ENCODE measurements at places on chromosomes 2 and 18.

- no peaks in the 10 kb centered on the region for H3K36me3 ChIP-seq
- H3K27ac ChIP-seq: no peak overlapping the region
- no peak overlapping the region for H3K4me3 ChIP-seq
- H3K27me3 ChIP-seq: peaks cover 68% of the 10 kb centered on the region
- no peaks in the 10 kb centered on the region for H3K4me1 ChIP-seq
- DNase-seq: no peak
These were observed 48.3 kb downstream of the TFCP2L1 start for GRCh38 chr2:121236650-121237180.

DNA sequence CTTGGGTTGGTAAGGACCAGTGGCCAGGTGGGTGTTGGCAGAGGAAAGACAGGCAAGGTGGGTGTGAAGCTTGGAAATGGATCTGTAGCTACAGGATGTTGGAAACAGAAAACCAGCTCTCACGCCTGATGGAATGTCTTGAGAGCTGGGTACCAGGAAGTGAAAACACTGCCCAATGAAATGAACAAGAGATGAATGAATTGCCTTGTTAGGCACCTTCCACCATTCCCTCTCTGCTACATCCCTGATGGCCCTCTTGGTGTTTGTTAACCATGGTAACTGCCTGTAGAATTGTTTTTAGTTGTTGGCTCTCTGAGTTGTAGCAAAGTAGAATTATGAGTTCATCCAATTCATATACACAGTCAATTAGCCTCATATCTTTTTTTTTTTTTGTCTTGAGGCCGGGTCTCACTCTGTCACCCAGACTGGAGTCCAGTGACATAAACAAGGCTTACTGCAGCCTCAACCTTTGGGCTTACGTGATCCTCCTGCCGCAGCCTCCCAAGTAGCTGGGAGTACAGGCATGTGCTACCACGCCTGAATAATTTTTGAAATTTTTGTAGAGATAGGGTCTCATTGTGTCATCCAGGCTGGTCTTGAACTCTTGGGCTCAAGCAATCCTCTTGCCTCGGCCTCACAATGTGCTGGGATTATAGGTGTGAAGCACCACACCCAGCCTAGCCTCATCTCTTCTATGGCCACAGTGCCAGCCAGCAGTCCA is 9.5 kb downstream of the KCMF1 start:
- no peak overlapping the region for H3K27ac ChIP-seq

DNA sequence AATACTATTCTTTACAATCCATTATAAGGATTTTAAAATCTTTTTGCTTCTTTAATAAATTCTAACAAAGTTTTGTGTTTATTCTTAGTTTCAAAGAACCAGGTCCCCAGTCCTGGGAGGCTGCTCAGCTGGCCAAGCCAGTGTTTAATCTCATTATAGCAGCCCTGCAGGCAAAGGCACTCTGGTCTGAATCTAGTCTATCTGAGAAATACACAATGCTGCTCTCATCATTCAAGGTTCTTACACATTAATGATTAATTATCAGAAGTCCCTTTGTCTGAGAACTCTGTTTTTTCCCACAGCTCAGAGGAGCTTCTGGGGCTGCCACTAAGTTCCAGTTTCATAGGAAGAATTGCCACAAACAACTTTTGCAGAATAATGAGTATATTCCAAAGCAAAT is 27.7 kb downstream of the KCTD18 start:
- peaks cover 16% of the 10 kb centered on the region for H3K4me1 ChIP-seq
- no peaks in the 10 kb centered on the region for H3K27me3 ChIP-seq
- peaks cover 28% of the 10 kb centered on the region for H3K36me3 ChIP-seq
- H3K4me3 ChIP-seq: no peak overlapping the region
- no peak overlapping the region for H3K27ac ChIP-seq

DNA sequence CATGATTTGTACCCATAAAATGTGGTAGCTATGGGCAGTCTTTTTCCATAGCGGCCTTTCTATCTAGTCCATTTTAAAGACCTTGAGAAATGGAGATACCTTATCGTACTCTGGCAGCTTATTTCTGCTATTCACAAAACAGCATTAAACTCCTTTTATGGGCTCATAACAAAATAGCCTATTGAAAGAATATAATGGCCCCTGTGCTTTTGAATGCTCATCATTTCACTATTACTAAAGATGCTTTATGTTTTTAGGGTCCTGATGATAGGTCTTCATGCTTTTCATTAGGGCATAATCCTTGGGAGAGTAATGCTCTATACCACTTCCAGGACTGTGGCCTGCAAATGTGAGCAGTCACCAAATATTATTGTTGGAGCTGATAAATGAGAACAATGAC is 7.3 kb upstream of the TMEM178A start:
- H3K27me3 ChIP-seq: no peaks in the 10 kb centered on the region
- H3K27ac ChIP-seq: no peak overlapping the region
- no peak overlapping the region for H3K4me3 ChIP-seq
- peaks cover 18% of the 10 kb centered on the region for H3K4me1 ChIP-seq
- no peak for DNase-seq

DNA sequence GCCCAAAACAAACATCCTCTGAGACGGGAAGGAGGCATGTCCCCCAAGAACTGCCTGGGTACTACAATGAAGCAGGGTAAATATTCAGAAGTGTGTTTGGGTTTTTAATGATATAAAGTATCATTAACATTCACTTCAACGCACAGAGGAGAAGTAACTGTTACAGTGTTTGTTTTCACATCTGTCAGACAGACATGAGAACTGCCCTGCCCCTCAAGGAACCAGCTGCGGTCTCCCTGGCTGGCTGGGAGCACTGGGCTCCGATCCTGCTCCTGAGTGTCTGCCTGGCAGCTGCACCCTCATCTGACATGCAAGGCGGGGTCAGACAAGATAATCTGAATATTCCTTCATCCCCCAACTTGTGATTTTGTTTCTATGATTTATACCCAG is 75.6 kb downstream of the MBP start:
- DNase-seq: peak; percentile 62
- peaks cover 76% of the 10 kb centered on the region for H3K4me1 ChIP-seq
- H3K27ac ChIP-seq: peak overlapping the region; percentile 80

DNA sequence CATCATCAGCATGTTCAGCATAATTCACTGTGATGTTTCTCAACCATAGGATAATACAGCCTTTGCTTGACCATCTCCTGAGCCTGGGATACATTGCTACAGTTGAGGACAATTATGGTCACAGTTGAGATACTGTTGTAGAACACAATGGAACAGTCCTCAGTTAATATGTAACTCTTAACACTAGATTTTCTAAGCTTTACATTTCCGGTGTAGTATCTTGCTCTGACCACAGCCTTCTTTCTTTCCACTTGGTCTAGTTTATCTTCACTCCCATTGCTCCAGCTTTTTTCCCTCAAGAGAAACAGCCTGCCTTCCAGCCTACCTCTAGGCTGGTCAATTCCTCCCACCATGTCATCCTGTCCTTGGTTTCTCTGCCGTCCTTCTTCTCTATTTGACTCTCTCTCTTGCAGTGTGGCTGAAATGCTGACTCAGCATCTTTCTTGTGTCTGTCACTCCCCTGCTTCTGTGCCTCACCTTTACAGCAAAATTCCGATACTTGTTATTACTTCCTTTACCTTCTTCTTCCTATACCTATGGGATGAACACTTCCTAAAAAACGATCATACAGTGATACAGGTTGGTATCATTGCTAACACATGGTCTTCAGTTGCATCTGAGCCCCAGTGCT is 80.5 kb downstream of the CTNNA2 start:
- H3K36me3 ChIP-seq: no peaks in the 10 kb centered on the region
- DNase-seq: no peak
- no peak overlapping the region for H3K27ac ChIP-seq
- no peaks in the 10 kb centered on the region for H3K4me1 ChIP-seq
- no peaks in the 10 kb centered on the region for H3K27me3 ChIP-seq
- no peak overlapping the region for H3K4me3 ChIP-seq

DNA sequence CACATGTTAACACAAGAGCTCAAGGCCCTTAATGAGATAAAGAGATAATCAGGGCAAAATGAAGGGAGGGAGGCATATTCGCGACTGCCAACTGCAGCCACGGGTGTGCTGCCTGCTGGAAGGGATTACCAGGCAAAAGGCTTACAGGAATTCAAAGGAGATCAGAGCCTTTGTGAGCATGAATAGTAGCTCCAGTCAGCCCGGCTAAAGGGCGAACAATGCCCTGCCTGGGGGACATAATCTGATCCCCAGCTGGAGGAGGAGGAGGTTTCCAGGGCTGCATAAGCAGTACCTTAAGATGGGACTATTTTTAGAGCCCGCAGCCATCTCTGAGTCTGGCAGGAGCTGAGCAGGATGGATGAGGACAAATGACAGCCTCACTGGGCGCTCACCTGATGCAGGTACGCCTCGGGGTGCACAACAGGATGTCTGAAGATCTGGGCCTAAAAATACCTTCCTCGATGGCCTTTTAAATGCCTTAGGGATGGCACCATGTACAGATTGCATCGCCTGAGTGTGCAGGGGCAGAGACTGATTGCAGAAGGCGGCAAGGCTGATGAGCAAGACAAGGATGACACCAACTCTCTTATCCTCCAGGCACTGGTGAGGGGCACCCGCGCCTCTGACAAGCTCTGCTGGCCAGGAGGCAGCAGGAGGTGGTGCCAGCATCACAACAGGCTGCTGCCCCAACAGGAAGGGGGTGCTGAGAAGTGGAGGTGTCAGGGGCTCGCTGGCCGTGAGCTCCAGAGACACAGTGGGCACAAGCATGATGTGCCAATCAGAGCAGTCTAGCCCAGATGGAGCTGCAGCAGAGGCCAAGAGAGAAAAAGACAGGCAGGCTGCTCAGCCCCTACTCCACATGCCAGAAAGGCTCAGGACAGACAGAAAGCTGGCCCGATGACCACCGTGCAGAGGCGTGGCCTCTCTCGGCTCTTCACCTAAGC is 111.4 kb downstream of the EIPR1 start:
- peaks cover 10% of the 10 kb centered on the region for H3K4me1 ChIP-seq
- H3K27ac ChIP-seq: no peak overlapping the region
- no peaks in the 10 kb centered on the region for H3K36me3 ChIP-seq
- no peaks in the 10 kb centered on the region for H3K27me3 ChIP-seq
- DNase-seq: no peak
- no peak overlapping the region for H3K4me3 ChIP-seq

GRCh38 chr2:231378026-231378722 is 17.3 kb upstream of the B3GNT7 start:
- no peaks in the 10 kb centered on the region for H3K36me3 ChIP-seq
- H3K4me3 ChIP-seq: no peak overlapping the region
- H3K4me1 ChIP-seq: peaks cover 5% of the 10 kb centered on the region
- H3K27ac ChIP-seq: no peak overlapping the region
- DNase-seq: no peak

DNA sequence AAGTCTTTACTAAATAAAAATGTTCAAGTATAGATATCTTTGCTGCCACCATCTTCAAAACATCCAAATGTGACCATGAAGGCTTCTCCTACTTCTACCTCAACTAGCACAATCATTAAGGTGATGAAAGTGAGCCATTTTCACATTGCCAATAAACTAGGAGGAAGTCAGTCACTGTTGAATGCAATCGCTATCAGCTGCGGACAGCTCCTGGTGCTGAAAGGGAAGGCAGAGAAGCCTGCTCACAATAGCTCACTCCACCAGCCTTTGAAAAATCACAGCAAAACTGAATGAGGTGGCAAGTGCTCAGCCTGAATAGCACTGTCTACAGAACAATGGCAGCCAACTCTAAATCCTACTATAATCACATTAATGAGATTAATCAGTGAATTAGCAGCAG is 2.2 kb downstream of the MYT1L start:
- no peak overlapping the region for H3K4me3 ChIP-seq
- no peak for DNase-seq
- no peak overlapping the region for H3K27ac ChIP-seq
- no peaks in the 10 kb centered on the region for H3K4me1 ChIP-seq
- peaks cover 20% of the 10 kb centered on the region for H3K27me3 ChIP-seq

DNA sequence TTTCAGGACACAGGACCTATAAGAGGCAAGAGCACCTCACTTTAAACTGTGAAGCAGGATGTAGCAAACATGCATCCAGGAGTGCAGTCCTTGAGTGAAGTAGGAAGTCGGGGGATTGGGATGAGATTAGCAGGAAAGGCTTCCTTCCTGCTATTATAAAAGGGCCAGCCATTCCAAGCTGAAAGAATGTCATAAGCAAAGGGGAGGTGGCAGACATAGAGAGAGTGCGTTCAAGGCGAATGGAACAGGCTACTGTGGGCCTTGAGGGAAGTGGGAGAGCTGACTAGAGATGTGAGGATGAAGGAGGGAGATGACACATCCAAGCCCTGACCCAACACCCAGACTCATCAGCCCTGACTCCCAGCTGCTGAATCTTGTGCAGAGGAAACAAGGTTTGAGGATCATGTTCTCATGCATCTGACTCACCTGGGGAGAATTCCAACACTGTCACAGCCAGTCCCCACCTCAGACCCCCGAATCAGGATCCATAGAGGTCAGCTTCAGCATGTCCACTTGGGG is 63.9 kb downstream of the GYPC start:
- no peak for DNase-seq
- no peaks in the 10 kb centered on the region for H3K36me3 ChIP-seq
- peaks cover 42% of the 10 kb centered on the region for H3K4me1 ChIP-seq
- H3K27me3 ChIP-seq: no peaks in the 10 kb centered on the region

GRCh38 chr18:51724790-51725721 is 527.6 kb upstream of the MEX3C start:
- H3K4me3 ChIP-seq: no peak overlapping the region
- DNase-seq: no peak
- no peak overlapping the region for H3K27ac ChIP-seq
- no peaks in the 10 kb centered on the region for H3K36me3 ChIP-seq

- no peaks in the 10 kb centered on the region for H3K27me3 ChIP-seq
- no peaks in the 10 kb centered on the region for H3K4me1 ChIP-seq
- H3K4me3 ChIP-seq: no peak overlapping the region
- DNase-seq: no peak
- no peak overlapping the region for H3K27ac ChIP-seq
- no peaks in the 10 kb centered on the region for H3K36me3 ChIP-seq
These were observed 73.5 kb downstream of the MEX3C start for GRCh38 chr18:51123936-51124486.

DNA sequence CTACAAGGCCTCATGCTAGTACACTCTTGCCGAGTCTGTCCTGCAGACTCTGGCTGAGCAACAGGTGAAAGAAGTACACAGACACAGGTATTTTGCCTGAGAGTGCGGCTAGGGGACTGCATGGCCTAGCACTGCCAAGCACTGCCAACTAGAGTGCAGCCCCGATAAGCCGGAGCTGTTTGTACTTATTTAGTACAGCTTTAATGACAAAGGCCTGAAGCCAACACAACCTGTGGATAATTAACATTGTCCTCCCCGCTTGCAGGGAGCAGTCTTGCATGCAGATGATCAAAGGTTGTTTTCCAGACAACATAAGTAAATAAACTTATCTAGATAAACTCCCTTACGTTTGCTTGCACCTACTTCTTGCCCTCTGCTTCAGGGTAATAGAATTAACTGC is 63.7 kb upstream of the MMADHC start:
- H3K27ac ChIP-seq: no peak overlapping the region
- no peaks in the 10 kb centered on the region for H3K36me3 ChIP-seq
- no peak for DNase-seq
- H3K27me3 ChIP-seq: no peaks in the 10 kb centered on the region
- H3K4me3 ChIP-seq: no peak overlapping the region

DNA sequence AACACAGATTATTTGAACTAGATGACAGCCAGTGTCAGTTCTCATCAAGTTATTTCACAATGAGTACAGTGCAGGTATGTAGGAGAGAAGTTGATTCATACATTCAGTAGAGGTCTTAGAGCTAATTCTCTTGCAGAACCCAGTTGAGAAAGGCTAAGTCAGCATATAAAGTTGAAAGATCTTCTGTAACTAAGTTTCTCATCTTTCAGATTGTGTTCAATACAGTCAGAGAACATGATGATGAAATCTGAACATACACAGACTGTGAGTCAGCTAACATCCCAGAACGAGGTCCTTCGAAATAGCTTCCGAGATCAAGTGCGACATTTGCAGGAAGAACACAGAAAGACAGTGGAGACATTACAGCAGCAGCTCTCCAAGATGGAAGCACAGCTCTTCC is 41.9 kb upstream of the LIMS1 start:
- no peak overlapping the region for H3K27ac ChIP-seq
- peaks cover 90% of the 10 kb centered on the region for H3K36me3 ChIP-seq

Data from left ventricle myocardium inferior (tissue), 1 donor.